ENCODE measurements at places on chromosomes 16 and 17.
A peak's percentile ranks its signal among the peaks of the same experiment; 100 is the strongest.

GRCh38 chr17:65039336-65039988 lies 17.1 kb downstream of the GNA13 start:
- DNase-seq: no peak

DNA sequence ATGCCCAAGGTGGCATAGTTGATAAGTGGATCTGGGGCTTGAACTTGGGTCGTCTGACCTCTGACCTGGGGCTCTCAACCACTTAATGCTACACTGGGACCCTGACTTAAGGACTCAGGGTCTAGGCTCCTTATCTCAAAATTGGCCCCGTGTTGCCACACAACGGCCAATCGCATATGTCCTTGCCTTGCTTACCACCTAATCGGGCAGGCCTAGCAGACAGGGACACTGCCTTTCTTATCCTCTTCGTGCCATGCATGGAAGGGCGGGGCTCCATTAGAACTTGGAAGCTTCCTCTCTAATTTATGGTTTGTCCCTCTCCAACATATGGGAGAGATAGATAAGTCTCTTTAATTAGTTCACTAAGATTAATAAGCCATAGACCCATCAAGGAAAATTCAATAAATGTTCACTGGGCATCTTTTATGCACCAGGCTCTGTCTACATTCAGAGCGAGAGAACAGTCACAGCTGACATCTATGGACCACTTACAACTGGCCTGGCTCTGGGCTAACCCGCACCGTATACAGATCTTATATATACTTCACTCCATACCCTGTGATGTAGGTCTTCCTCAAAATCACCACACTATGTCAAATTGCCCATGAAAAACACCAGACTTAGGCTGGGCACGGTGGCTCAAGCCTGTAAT lies 35.1 kb downstream of the CDH1 start:
- DNase-seq: no peak

DNA sequence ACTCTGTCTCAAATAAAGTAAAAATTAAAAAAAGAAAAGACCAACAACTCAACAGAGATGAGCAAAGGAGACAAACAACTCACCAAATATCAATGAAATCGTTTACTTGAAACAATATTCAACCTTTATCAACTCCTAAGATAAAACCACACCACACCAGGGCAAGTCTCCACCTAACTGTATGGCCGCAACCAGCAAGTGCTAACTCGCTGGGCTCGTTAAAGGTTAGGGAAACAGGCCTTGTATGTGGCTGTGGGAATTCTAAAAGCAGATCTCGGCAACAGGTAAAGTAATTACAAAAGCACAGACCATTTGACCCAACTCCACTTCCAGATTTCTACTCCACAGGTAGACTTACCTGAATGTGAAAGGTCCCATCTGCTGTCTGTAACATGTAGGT lies 9.3 kb downstream of the ZCCHC14 start:
- no peak for DNase-seq

- DNase-seq: no peak
These were observed 10.6 kb downstream of the ICAM2 start for GRCh38 chr17:64009571-64010402.

DNA sequence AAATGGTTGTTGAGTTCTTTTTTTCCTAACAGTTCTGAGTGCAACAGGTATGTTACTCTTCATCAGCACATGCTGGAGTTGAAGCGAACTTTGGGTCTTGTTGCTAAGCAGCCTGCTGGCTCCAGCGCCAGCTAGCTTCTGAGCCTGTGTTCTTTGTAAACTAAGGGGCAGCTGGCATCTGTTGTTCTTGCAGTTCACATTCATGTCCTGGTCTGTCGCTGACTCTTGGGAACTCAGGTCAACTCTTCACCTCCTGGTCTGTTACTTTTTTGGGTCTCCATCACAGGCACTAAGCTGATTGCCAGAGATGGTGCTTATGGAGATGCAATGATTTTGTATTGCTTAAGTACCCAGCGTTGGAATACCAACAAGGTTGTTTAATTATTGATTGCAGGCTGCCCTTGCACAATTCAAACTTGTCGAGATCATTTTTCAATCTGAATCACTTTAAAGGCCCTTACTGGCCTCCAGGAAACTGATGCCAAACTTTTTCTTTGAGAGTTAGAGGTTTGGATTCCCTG lies 40.9 kb downstream of the USP10 start:
- DNase-seq: no peak

GRCh38 chr17:40557531-40558299 lies 7.6 kb downstream of the CCR7 start:
- DNase-seq: no peak

DNA sequence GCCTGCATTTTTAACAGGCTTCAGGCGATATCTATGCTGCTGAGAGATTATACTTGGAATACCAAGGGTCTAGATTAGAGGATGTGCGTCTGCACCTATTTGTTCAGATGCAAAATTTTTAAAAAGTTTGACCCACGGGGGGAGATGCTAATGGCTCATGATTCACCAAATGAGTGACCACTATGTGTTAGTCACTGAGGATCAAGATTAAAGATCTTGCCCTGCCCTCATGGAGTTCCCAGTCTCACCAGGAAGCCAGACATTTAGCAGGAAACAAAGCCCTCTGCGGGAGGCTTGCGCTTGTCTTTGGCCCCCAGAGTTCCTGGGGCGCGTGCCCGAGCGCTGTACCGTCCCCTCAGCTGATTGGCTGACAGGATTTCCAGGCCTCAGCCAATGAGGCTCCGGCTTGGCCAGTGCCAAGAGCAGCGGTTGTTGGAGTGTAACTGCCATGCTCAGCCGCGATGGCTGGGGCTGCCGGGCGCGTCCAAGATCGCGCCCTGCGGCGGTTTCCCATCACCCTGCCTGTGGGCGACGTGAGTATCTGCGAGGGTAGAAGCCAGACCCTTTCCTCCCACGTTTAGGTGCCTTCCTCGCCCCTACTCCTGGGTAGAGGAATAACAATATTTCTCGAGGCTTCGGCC lies 4.5 kb upstream of the DDX19B start:
- no peak for DNase-seq

DNA sequence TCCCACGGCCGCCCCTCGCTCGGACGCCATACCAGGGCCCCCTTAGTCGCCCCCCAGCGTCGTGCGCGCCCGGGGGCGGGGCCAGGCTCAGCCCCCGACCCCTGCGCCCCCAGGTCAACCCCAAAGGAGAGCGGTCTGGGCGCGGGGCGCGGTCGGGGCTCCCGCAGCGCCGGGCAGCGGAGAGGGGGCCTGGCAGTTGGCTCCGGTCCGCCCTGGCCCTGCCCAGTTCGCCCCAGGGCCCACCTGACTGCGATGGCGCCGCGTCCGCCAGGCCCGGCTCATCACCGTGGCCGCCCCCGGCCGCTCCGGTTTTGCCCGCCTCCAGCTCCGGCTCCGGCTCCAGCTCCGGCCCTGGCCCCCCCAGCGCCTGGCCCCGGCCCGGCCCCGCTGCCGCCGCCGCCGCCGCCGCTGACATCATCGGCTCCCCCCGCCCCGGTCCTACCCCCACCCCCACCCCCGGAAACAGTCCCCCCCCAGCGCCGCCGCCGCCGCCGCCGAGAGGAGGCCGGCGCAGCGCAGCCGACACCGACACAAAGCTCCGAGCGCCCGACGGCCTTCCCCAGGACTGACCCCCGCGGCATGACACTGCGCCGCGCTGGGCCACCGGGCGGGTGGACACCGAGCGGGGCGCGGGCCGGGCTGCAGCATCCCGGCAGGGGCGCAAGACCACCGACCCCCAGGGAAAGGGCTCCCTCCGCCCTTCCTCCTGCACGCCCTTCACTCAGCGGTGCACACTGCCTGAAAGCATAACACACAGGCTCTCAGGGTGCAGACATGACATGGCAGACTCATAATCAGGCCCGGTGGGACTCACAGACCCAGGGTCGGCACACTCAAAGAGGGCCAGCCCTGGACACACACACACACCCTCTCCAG lies at the start of gene ZBTB4:
Gene ZBTB4, minus strand, starts transcription at position 419 of the 876 bp plus-strand sequence. CDS start 12,830 bp downstream, outside the sequence.
- no peak for DNase-seq

DNA sequence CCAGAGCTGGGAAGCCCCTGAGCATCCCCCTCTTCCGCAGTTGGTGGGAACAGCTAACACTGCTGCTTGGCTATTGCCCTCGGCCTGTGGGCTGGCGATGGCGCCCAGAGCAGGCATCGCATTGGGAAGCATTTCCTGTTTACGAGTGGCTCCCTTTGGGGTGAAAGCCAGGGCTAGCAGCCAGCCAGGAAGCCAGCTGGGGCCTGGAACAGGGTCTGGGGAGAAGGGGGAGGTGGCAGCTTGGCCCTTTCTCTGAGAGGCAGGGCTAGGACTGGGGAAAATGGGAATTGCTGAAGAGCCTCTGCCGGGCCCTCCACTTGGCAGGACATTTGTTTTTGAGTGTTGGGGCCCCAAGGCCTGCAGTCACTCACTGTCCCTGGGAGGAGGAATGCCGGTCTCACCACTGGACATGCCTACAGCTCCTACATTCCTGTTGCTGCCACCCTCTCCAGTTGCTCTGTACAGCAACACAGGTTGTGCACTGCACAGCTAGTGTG lies 2.4 kb upstream of the MTSS2 start:
- DNase-seq: peak; percentile 27

DNA sequence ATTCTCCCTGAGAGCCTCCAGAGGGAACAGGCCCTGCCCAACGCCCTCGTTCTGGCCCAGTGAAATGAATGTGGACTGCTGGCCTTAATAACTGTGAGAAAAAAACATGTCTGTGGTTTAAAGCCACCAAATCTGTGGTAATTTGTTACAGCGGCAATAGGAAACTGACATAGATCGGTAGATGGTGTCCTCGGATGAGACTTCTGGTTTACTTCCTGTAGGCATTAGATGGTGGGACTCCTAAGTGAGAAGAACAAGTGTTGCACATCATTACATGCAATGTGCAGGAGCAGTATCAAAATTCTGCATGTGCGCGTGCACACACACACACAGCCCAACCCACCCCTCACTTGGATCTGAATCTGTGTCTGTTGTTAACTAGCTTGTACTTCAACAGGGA lies 42.0 kb downstream of the CDK5R1 start:
- DNase-seq: no peak

GRCh38 chr16:49183911-49184310 lies 97.7 kb downstream of the CBLN1 start:
- no peak for DNase-seq

GRCh38 chr16:85871756-85872155 lies 27.2 kb upstream of the IRF8 start:
- no peak for DNase-seq

GRCh38 chr17:31174215-31174614 lies 79.4 kb downstream of the NF1 start:
- DNase-seq: no peak

GRCh38 chr17:83032781-83033180 lies 46.6 kb upstream of the METRNL start:
- DNase-seq: no peak

Measured in cerebellar nuclear complex (tissue), 1 donor.